ENCODE measurements at places on chromosomes 4 and X.

DNA sequence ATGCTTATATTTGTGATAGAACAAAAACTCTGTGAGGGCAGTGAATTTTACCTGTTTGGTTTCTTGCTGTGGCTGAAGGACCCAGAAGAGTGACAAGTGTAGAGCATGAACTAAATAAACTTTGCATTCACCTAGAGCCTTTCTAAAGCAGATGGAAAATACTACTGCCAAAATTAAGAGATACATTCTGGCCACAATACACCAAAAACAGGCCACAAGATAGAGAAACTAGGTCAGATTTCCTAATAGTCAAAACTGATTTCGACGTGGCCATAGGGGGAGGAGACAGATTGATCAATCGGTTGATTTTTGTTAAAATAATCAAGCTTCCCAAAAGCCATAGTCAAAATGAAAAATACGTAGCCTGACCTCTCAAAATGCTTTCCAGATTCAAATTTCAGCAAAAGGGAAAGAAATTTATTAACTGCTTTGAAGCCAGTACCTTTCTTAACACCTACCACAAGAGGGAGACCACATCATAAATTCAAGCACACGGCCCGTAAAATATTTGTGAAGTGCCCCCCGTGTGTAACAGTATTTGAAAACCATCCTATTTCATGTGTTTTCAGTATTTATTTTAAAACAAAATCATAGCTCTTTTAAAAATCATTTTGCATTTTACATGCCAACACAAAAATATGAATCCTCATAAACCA lies 132.4 kb downstream of the CORIN start:
- no peak for DNase-seq

GRCh38 chr4:105215609-105216313 lies 69.1 kb downstream of the TET2 start:
- no peak for DNase-seq

DNA sequence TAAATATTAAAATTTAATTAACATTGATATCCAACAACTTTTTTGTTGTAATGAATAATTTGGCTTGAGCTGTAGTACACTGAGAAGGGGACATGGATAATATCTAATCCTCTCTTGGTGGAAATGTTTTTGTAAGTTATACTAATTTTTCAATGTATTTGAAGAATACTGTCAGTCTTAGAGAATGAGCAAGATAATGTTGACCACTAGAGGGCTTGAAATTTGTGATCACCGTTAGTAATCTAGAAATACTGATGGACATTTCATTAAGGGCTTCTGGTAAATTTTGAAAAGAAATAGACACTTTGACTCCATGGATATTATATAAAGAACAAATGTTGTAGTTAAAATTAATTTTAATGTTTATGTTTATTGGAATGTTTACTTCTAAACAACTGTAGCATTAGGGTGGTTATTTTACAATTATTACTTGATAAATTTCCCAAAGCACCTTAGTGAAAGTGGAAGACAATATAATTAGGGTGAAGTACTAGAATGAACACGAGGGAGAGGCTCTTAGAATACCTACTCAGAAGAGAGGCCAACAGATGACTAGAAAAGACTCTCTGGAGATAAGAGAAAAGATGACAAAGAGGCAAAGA lies 20.0 kb upstream of the CAMK2D start:
- no peak for DNase-seq

GRCh38 chr4:25859429-25860148 lies 3.2 kb downstream of the SEL1L3 start:
- DNase-seq: no peak

DNA sequence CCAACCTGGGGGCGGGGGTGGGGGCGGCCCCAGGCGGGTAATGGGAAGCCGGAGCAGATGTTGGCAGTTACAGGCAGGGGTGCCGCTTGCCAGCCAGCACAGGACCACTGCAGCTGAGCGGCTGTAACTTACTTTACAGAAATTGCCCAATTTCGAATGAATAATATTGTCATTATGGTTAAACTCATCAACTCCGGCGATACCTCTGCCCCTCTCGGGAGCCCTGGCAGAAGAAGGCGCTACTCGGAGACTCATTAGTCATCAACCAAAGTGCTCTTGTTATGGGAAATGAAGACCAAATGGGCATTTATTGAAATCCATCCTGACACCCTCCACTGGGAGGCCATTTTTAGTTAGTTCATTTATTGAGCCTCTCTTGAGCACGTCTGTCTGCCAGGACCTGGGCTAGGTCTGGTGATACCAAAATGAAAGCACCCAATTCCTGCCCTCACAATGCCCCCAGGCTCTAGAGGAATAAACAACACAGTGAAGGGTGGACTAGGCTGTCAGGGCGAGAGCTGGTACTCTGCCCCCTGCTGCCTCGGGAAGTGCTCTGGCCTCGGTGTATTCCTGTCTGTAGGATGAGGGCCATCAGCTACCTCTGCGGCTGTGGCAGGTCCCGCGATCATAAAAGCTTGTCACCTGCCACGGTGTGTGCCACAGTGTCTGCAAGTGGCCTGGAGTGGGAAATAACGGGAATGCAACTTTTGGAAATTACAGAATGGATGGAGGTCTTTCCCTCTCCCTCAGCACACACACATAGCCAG lies 159.1 kb upstream of the PSAPL1 start:
- no peak for DNase-seq

DNA sequence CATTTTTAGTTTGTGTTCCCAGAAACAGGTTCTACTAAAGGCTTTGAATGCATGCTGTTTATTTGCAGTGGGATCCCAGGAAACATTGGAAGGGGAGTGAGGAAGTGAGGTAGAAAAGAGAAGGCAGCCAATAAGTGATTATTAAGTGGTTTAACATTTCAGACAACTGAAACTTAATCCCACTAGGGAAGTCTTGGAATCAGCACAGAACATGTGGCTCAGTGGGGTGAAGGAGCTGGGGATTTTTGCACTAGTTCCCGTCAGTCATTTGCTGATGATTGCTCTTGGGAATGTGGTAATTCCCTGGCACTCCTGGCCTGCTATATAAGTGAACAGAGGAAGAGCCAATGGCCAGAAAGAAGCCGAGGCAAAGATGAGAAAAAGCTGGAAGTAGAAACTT lies 1053.0 kb upstream of the IGFBP7 start:
- no peak for DNase-seq

DNA sequence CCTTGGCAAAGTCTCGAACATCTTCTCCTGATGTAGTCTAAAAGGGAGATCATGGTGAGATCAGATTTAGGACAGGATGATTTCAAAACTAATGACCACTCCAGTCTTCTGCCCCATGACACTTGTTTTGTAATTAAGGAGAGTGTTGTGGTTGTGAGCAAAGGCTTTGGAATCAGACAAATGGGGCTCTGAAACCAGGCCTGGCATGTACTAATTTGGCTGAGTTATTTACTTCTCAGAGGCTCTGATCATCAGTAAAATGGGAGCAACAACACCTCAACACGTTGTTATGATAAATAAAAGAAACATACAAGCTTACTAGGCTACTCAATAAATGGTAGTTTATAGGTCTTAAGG lies 106.9 kb upstream of the FTHL17 start:
- DNase-seq: no peak

GRCh38 chr4:84878546-84878945 lies 87.9 kb downstream of the WDFY3 start:
- no peak for DNase-seq

DNA sequence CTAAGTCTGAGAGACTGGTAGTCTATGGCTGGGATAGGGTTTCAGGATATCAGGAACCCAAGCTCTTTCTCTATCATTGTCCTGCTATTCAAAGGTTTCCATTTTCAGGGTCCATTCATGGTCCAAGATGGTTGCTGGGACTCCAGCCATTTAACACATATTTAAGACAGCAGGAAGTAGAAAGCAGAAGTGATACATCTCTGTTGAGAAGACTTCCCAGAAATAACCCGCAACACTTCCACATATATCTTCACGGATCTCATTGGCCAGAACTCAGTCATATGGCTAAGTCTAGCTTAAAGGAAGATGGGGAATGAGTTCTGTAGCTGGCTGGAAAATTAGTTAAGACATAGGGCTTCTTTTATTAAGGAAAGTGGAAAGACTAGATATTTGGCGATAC lies 23.8 kb downstream of the CTSO start:
- DNase-seq: no peak

DNA sequence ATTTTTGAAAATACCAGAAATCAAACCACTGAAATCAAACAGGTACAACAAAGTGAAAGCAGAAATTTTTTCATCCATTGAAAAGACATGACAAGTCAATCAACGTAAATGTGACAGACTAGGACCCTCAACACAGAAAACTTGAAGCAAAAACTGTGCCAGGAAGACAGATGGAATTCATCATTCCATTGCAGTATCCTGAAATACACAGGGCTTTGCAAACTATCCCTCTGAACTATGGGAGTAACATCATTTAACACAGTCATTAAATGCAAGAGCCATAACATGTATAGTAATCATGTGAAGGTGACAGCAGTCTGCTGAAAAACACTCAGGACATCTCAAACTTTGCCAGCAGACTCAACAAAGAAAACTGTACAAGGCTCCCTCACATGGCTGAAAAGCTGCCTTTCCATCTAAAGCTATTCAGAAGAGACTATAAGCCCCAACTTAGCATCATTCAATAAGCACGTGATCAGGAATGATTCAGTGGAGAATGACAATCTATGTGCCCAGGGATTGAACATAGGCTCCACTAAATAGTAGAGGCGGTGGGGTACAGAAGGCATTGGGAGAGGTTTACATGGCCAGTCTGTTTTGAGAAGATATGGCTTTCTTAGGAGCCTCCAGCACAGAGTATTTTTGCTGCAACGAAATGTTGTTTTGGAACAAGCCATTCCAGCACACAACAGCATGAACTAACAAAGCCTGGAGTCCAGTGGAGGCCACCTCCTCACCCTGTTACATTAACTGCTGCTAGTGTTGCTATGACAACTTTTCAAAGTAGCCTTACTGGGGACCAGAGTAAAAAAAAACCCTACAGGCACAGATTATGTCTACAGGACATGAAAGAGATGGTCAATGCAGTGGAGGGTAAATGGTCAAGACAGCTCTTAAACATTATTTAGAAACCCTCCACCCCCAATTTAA lies 274.5 kb upstream of the NOCT start:
- no peak for DNase-seq

GRCh38 chrX:84248226-84248625 lies 60.2 kb upstream of the RPS6KA6 start:
- no peak for DNase-seq

DNA sequence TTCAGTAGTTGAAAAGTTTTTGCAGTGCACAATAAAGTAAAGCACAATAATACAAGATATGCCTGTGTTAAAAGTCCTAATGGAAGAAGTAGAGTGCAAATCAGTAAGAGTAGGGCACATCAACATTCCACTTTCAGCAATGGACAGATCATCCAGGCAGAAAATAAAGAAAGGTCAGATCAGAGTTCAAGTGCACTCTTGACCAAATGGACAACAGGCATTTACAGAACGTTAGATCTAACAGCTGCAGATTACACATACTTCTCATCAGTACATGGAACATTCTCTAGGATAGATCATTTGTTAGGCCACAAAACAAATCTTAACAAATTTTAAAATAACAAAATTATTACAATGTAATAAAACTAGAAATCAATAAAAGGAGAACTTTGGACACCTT lies 1373.5 kb upstream of the PABPC4L start:
- no peak for DNase-seq

DNA sequence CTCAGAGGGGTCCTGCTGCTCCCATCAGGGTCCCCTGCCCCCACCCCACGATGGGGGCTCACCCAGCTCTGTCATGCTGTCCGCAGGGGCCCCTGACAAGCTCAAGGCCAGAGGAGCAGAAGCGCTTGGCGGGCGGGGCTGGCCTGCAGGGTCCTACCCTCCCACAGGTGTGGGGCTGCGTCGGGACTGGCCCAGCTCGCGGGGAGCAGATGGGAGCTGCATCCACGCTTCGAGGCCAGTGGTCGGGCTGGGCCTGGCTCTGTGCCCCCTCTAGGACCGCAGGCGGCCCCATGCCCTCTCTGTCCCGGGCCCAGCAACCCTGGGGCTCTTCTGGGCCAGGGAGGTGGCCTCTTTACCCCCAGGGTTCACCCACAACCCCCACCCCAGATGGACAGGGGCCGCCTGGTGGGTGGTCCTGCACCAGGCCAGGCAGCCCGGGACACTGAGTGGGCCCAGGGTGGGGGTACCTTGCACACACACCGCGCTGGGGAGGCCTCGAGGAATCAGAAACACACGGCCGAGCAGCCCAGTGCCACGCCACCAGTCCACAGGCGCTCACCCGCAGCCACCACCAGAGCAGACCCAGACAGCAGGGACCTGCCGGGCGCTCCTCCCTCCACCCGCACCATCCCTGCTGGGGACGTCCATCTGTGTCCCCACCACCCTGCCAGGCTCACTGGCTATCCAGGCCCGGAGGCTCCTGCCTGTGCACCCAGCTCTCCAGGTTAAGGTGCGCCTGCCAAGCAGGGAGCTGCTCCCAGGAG lies 30.0 kb downstream of the TACC3 start:
- no peak for DNase-seq
